ENCODE measurements at places on chromosomes 1 and 21. TPM values are rescaled to one million over a fixed set of nuclear protein-coding genes. Genes with fewer than 3 reads are reported as not detected.

DNA sequence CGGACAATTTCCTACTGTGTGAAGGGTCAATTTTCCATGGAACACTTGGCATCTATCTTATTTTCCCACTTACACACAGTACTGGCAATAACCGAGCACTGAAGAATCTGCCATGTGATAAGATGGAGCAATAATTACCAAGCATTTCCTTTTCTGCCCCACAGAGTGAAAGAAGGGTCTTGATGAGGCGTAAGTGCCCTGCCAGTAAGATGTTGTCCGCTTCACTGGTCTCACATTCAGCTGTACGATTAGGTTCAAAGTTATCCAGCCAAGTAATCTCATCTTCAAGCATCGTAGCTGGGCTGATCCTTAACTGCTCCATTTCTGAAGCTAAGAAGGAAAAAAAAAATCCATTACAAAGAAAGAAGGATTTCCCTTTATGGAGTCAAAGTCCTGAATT, 67.8 kb downstream of the PCSK9 start:
- no peaks in the 10 kb centered on the region for H3K4me1 ChIP-seq
- H3K4me3 ChIP-seq = no peak overlapping the region
- H3K36me3 ChIP-seq = peaks cover 11% of the 10 kb centered on the region
- no peak for DNase-seq

DNA sequence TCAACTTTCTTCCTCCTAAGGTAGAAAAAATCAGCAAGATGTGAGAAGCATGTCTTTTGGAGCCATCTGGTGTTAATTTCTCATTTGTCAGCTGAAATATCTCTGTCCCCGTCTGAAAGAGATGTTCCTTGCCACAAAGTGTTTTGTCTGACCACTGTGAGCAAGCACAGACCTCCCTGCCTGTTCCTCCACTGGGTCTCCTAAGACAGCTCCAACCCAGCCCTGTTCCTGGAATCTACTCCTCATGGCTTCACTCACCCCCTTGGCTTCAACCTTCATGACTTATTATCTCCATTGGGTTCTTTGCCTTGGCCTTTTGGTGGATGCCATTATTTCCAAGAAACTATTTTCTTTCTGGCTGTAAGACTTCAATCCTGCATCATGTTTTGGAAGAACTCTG, 65.7 kb upstream of the CACHD1 start:
- peaks cover 7% of the 10 kb centered on the region for H3K27me3 ChIP-seq
- H3K4me1 ChIP-seq = no peaks in the 10 kb centered on the region
- H3K4me3 ChIP-seq = no peak overlapping the region
- DNase-seq = no peak

- H3K36me3 ChIP-seq = no peaks in the 10 kb centered on the region
- H3K27me3 ChIP-seq = no peaks in the 10 kb centered on the region
- H3K4me1 ChIP-seq = no peaks in the 10 kb centered on the region
- no peak for DNase-seq
Observed at GRCh38 chr1:48242141-48242736, 19.7 kb downstream of the SLC5A9 start.

The CRYBG2 gene
- total RNA-seq = 1.6 TPM

The FASLG gene
- 3.9 TPM for total RNA-seq

The PODN gene
- not detected for total RNA-seq

GRCh38 chr1:219523411-219523810, 89.5 kb downstream of the ZC3H11B start:
- no peaks in the 10 kb centered on the region for H3K36me3 ChIP-seq
- no peak overlapping the region for H3K4me3 ChIP-seq
- H3K27me3 ChIP-seq = peaks cover 7% of the 10 kb centered on the region
- no peak for DNase-seq

DNA sequence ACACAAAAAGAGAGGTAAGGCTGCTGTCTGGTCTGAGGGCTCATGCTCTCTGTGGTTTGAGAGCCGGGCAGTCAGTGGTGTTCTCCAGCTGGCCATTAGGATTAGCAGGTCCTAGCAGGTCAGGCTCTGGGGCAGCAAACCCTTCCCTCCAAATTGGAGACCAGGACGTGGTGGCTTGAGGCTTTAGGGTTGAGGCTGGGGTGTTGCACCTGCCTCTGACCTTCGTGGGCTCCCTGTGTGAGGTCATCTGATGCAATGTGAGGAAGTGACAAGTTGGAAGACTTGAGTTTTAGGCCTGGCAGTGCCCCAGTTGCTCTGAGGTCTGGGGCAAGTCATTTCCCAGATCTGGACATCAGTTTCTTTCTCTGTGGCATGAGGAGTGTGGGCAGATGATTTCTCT, 24.4 kb downstream of the SZRD1 start:
- peak; percentile 49 for DNase-seq
- H3K27me3 ChIP-seq = no peaks in the 10 kb centered on the region
- H3K27ac ChIP-seq = peak overlapping the region; percentile 97
- H3K4me1 ChIP-seq = peaks cover 53% of the 10 kb centered on the region
- peak overlapping the region; percentile 25 for H3K4me3 ChIP-seq

DNA sequence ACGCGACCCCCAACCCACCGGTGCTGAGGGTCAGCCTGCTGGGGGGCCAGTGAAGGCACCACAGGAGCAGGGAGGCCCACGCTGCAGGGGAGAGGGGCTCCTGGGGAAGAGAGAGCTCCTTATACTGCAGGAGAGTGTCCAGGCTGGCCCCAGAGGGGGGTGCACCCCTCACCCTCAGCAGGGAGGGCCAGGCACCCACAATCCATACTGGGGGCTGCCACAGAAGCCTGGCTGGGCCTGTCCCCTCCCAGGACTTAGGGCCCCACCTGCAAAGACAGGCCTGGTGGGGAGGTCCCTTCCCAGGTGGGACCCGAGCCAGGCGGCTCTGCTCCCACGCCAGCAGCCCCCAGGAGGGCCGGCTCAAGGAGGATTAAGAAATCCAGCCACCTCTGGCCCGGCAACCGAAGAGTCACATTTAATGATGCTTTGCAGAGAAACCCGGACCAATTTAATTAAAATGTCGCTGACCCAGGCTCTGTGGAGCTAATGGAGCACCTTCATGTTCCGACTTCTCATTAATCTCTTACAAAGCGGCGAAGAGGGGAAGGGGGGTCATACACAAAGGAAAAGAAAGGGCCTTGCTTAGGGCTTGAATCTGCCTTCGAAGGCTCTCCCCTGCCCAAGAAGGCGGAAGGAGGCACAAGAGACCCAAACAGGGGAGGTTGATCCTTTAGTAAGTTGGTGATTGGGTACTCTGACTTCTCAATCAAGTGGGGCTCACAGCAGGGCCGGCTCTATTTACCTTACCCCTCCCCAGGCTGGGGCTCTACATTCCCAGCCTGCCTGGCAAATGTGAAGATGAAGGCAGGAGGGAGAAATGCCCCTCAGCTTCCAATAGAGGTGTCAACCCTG, 25.0 kb downstream of the WNT9A start:
- H3K27ac ChIP-seq = no peak overlapping the region
- no peaks in the 10 kb centered on the region for H3K27me3 ChIP-seq
- no peaks in the 10 kb centered on the region for H3K36me3 ChIP-seq
- no peaks in the 10 kb centered on the region for H3K4me1 ChIP-seq

The MCOLN2 gene
- 76.3 TPM for total RNA-seq

DNA sequence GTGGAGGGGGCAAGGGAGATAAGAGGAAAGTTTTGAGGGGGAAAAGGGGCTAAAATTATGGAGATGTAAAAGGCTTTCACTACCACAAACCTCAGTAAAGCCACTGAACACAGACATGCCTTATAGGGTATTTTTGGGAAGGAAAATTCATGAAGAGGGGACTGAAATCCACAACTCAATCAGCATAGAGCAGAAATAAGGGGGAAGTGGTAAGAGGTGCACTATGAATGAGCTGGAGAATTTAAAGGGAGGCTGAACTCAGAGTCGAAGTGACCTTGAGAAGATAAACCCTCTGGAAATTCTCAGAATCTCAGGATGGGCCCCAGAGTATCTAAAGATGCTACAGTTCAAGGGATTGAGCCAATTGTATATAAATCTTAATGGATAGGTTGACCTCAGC, 15.3 kb downstream of the RHEX start:
- peaks cover 39% of the 10 kb centered on the region for H3K27me3 ChIP-seq
- peaks cover 23% of the 10 kb centered on the region for H3K4me1 ChIP-seq
- DNase-seq = no peak
- H3K4me3 ChIP-seq = no peak overlapping the region

GRCh38 chr1:58629031-58629462, 52.0 kb upstream of the TACSTD2 start:
- peaks cover 32% of the 10 kb centered on the region for H3K27me3 ChIP-seq
- no peaks in the 10 kb centered on the region for H3K4me1 ChIP-seq
- H3K36me3 ChIP-seq = peaks cover 2% of the 10 kb centered on the region
- no peak overlapping the region for H3K4me3 ChIP-seq
- H3K27ac ChIP-seq = no peak overlapping the region

DNA sequence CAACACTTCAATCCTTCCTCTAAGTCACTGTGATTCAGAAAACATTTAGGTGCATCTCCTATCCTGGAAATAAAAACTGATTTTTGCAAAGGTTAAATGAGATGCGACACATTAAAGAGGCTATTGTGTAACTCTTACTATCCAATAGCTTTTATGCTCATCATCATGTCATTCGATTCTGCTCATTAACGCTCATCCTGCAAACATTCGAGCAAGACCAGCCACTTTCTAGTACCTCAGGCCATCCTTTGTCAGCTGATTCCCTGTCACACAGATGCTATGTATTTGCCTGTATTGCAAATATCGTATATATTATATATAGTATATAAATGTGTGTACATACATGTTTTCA, 131.6 kb downstream of the TLR5 start:
- no peak overlapping the region for H3K4me3 ChIP-seq
- peaks cover 9% of the 10 kb centered on the region for H3K27me3 ChIP-seq
- no peak overlapping the region for H3K27ac ChIP-seq
- no peaks in the 10 kb centered on the region for H3K4me1 ChIP-seq
- no peaks in the 10 kb centered on the region for H3K36me3 ChIP-seq

DNA sequence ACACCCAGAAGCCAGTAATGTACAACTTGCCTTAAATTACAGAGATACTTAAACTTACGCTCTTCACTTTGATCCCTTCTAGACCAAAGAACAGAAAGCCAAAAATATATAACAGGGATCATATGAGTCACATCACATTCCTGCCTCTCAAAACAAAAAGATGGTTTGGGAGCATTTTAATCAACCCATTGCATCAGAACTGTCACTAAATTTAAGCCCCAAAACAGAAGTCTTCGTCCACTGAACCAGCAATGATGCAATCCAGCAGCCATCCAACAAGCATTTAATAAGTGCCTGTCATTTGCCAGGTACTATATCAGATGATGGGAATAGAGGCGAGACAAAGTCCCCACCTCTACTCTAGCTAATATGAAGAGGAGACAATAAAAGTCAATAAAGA, 42.7 kb upstream of the GLIS1 start:
- DNase-seq = no peak
- H3K4me1 ChIP-seq = peaks cover 10% of the 10 kb centered on the region
- H3K4me3 ChIP-seq = no peak overlapping the region
- peaks cover 5% of the 10 kb centered on the region for H3K36me3 ChIP-seq
- H3K27ac ChIP-seq = no peak overlapping the region

DNA sequence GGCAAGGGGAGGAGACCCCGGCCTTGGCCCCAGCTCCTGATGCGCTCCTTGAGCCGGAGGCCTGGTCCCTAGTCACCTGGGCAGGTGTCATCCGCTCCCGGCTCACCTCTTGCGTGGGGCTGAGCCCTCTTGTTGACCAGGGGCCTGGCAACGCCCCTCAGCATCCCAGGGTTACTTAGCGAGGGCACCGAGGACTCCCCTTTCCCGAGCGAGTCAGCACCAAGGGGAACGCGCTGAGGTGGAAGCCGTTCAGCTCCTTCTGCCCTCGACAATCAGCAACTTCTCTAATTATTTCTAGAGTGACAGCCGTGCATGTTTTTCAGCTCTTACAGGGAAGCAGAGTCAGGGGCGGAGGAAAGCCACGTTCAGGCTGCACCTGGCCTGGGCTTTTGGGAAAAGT, 522 bp downstream of the SLC45A1 start:
- H3K27ac ChIP-seq = no peak overlapping the region
- H3K36me3 ChIP-seq = no peaks in the 10 kb centered on the region
- no peak for DNase-seq
- peak overlapping the region; percentile 83 for H3K4me3 ChIP-seq
- peaks cover 43% of the 10 kb centered on the region for H3K4me1 ChIP-seq

DNA sequence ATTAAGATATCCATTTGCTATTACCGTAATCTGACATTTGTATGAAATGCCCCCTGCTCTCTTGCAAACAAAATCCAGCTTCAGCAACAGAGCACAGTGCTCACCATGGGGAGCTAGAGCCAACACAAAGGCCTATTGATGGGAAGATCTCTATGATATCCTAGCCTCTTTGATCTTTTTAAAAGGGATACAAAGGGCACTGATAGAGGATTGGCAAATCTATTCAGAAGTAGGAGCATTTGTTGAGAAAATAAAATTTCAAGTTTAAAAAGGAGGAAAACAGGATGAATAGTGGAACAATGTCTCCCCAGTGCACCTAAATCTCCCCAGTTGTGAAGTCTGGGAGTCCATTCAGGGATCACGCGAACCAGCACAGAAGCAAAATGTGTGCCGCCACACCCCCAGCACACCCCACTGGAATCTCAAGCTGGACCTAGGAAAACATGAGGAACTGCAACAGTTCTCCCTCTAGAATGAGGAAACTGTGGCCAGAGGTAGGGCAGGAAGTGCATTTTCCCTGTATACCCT, 32.2 kb downstream of the MRAP start:
- H3K4me3 ChIP-seq = no peak overlapping the region
- no peaks in the 10 kb centered on the region for H3K27me3 ChIP-seq
- peaks cover 11% of the 10 kb centered on the region for H3K36me3 ChIP-seq
- H3K27ac ChIP-seq = no peak overlapping the region

- no peak overlapping the region for H3K27ac ChIP-seq
- H3K4me3 ChIP-seq = no peak overlapping the region
- H3K36me3 ChIP-seq = no peaks in the 10 kb centered on the region
- H3K27me3 ChIP-seq = no peaks in the 10 kb centered on the region
- H3K4me1 ChIP-seq = no peaks in the 10 kb centered on the region
Observed at GRCh38 chr1:58011978-58012377, 534.5 kb downstream of the OMA1 start.

DNA sequence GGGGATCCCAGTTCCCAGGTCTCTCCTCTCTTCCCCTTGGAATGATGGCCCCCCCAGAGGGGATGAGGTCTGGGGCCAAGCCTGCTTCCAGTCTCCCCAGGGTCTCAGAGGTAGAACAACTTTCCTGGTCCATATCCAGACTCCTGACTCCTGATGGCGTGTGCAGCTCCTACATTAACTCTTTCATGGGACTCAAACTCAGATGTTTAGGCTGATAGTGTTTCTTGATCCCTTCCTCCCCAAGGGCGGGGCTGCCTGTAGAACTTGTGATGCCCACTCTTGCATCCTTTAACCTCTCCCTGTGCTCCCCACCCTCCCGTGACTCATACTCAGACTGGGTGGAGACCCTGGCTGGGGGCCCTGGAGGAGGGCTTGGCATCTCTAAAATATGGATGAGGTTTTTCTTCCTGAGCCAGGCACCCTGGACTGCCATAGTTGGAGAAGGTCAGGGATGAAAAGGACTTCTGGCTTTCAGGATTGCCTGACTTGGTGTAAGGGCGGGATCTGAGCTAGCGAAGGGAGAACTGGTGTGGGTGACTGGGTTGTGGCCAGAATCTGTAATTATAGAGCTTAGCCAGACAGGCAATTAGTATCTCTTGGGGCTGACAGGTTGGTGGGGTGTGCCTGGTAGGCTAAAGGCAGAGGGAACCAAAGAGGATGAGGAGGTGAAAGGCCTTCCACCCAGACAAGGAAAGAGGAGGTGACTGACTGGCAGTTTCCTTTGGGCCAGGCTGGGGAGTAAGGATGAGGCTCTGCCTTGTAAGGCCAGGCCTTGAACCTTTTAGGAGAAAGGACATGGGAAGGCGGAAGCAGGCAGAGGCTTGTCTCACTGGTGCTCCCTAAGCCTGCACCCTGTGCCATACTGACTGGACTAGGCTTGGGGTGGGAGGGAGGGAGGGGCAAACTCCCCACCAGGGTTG, 1.5 kb downstream of the ATP8B2 start:
- no peaks in the 10 kb centered on the region for H3K27me3 ChIP-seq
- H3K27ac ChIP-seq = peak overlapping the region; percentile 21
- peaks cover 2% of the 10 kb centered on the region for H3K36me3 ChIP-seq
- peak overlapping the region; percentile 91 for H3K4me3 ChIP-seq
- no peak for DNase-seq

Measured in activated T-cell treated with anti-CD3 and anti-CD28 coated beads, Interleukin-2, amount 50 U/mL, for 72 hours (primary cell).